ENCODE measurements at places on chromosomes 5 and 9.

DNA sequence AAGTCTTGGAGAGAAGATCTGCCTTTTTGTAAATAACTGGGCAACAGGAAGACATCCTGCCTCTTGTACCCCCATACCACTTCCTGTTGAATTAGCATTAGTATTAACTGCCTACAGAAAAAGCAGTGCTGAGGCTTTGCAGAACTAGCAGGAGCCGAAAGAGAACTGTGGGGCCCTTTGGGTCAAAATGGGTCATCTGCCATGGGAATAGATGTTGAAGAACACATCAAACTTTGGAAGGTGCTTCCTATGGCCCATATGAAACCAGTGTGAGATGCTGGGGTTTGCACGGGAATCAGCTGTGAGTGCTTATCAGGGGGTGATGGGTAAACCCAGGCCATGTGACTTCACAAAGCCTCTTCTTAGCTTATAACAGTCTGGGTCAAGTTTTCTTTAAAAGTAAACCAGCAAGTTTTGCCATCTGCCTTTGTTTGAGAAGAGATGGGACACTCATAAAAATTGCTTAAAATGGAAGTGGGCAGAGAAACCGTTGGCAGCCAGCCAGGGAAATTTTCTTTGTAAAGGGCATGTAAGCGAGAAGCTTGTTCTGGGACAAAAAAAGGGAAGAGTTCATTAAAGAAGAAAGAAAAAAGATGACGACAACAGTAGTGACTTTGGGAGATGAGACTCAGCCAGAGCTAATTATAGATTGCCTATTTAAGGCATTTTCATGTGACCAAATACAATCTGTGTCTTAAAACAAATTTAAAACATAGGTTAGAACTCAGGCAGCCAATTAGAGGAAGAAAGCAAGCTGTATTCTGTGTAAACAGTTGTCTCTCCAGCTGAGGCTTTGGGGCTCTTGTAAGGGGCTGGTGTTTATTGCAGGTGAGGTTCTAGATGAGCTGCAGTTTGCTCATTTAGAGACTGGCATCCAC, 4.4 kb downstream of the SLC25A25 start:
- DNase-seq: peak; percentile 37

DNA sequence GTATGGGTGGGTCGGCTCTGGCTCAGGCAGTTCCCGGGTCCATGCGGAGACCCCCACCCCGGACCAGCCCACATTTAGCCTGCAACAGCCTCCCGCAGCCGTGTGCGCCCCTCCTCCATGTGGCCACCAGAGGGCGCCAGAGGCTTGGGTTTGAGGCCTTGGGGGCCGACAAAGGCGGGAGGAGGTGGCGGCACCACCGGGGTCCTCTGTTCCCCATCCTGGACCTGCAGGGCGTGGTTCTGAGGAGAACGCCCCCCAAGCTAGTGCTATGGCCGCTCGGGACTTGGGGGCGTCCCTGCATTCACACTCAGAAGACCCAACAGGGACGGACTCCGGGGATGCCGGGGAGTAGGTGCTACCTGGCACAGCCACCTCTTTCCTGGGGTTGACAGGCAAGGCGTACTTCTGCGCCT, 16.5 kb downstream of the ASS1 start:
- peak; percentile 50 for DNase-seq

GRCh38 chr9:93260263-93261066, 76.5 kb downstream of the WNK2 start:
- no peak for DNase-seq

GRCh38 chr9:6680797-6681146, 35.2 kb upstream of the GLDC start:
- peak; percentile 37 for DNase-seq

DNA sequence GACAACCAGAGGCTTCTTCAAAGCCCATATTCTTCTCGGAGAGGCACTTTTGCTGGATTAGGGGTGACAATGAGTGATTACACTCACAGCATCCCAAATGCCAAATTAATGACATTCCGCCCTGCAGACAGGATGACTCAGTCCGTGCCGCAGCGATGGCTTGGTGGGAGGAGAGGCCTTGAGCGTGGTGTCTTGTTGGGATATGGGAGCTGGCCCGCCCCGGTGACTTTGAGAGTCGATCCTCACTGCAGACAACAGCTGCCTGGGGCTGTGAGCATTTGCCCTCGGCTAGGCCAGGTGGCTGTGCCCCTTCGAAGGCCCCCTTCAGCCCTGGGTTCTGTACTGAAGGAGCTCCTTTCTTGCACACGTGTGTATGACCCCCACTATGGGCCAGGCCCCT, 29.8 kb downstream of the OLFM1 start:
- no peak for DNase-seq

DNA sequence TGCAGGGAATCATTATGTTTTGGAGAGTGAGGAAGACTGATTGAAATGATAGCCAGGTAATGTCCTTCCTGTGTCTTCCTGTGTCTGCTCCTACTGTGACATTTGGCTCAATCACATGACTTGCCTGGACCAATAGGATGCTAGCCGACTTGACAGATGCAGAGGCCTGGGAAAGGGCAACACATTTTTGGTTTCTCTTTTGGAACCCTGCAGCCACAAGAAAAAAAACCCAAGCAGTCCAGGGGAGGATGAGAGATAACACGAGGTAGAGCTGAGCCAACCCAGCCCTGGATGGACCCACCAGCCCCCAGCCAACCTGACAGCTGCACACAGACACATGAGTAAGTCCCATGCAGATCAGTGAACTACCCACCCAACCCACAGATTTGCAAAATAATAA, 256.1 kb upstream of the SMARCA2 start:
- DNase-seq: no peak

DNA sequence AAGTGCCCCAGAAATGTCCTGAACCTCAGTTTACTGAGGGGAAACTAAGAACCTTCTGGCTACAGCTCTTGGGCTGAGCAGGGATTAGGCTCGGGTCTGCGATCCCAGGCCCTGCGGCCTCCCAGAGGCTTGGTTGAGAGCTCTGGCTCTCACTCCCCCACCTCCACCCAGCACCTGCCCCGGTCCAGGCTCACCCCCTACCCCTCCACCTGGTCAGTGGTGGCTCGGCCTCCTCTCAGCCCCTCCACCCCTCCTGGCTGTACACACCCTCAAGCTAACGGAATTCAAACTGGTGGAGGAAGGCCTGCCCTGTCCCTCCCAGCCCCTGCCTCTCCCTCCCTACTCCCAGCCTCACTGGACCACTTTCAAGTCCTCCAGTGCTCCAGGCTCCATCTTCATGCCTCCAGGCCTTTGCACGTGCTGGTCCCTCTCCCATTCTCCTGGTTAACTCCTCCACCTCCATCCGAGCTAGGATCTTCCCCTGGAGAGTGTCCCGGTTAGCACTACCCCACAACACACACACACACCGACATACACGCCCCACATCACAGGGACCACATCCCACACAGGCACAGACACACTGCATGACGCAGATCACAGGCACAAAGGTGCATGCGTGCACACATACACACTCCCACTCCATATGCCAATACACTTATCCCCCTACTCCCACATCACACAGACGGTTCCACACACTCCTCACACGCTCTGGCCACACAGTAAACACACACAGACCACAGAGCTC, 130.9 kb downstream of the C9orf50 start:
- DNase-seq: no peak

DNA sequence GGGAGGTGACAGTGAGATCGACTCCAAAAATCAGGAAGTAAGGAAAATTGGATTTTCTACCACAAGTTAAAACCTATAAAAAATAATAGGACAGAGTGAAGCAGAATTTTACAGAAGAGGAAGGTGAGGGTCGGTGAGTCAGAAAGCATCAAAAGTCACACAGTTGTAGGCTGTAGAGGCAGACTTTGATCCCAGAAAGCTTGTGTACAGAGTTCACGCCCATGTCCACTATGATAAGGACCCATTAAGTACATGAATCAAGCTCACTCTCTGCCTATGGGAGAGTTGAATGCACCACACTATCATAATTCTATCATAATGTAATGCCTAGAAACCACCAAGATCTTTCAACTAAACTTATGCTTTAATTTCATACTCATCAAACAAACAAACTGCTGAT, 291.2 kb downstream of the PRELID2 start:
- DNase-seq: no peak

DNA sequence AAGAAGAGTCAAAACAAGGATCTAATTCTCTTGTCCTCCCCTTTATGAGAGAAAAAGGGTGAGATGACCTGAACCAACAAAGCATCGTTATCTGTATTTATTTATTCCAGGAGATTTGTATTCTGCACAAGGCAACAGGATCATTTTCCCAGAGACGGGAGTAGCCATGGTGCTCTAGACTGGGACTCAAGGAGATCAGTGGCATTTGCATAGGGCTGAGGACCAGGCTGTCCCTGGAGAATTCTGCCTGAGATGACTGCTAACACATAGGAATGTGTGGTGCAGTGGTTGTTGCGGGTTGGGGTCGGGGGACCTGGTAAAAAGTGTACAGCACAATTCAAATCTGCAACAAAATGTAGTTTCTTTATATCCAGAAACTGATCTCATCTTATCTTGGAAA, 22.3 kb upstream of the ZNF474 start:
- DNase-seq: no peak

DNA sequence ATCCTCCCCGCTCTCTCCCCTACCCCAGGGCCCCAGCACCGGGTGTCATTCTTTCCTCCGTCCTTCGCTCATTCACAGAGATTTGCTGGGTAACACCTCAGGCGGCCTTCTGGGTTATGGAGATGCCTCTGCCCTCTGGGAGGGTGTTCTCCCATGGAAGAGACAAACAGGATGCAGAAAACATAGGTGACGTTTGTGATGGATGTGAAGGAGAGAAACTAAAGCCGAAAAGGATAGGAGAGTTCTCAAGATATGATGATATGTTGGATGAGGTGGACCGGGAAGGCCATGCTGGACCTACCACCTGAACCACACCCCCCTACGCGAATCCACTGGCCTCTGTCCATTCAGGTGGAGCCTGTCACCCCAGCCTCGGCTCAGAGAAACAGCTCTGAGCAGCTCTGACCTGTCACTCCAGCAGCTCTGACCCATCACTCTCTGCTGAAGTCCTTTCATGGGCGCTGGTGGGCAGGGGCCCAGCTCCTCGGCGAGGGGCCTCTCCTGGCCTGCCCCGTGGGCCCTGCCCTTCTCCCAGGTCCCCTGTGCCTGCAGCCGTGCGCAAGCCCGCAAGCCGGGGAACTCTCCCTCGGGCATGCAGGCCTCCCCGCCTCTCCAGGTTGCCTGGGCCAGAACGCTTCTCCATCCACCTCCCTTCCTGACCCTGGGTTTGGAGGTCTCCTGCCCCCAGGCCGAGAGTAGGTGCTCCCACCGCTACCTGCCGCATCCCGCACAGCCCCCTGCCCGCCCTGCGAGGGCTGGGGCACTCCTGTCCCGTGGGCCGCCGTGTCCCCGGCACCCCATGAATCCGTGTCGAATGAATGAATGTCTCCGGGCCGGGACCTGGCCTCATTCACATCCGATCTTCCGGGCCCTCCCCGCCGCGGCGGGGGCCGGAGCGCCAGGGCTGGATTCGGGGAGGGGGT, 717 bp upstream of the NCS1 start:
- no peak for DNase-seq

- DNase-seq: no peak
Measured at GRCh38 chr5:142275496-142275895, 49.3 kb downstream of the SPRY4 start.

DNA sequence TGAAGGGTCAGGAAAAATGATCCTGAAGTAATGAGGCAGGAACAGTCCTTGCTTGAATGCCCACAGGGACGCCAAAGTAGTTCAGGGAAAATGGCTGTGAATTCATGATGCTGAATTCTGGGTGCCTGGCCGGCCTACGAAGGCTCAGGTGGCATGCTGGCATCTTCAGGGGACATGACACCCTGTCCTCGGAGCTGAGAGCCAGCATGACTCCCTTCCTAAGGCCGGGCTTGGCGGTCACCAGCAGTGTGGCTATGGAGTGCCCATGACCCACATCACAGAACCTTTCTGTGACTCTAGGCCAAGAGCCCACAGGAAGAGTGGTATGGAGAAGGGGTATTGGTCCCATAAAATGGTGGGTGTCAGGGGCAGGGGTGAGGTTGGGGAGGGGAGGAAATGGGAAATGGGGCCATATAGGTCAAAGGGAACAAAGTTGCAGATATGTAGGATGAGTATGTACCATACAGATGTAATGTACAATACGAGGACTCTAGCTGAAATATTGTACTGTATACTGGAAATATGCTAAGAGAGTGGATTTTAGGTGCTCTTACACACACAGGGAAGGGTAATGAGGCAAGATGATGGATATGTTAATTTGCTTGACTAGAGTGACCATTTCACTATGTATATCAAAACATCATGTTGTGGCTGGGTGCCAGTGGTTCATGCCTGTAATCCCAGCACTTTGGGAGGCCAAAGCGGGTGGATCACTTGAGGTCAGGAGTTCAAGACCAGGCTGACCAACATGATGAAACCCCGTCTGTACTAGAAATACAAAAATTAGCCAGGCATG, 202.8 kb upstream of the KLF9 start:
- DNase-seq: no peak

- DNase-seq: no peak
Measured at GRCh38 chr5:142420561-142421227, 95.9 kb upstream of the SPRY4 start.

DNA sequence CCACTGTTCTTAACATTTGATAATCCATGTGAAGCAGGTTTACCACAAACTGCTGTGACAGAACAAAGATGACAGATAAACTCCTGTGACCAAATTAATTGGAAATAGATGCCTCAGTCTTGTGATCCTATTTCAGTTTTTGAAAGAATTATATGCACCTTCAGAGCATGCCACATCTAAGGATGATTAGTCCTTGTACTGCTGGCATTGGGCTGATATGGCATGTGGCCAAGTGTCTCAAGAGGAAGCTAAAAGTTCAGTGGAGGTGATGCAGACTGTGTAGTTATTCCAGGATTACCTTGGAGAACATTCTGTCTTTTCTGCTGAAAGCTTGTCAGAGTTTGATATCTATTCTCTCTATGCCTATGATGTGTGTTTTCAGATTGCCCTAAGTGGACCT, 314.4 kb upstream of the EFNA5 start:
- no peak for DNase-seq

DNA sequence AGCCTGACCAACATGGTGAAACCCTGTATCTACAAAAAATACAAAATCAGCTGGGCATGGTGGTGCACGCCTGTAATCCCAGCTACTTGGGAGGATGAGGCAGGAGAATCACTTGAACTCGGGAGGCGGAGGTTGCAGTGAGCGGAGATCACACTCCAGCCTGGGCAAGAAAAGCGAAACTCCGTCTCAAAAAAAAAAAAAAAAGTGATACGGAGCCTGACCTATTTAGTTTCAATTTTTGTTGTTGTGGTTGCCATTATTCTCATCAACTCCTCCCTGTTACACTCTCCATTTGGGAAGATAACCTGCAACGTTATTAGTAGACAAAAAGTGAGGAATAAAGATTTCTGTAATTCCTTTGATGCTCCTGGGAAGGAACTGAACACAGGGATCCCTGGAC, 1.3 kb downstream of the STOM start:
- no peak for DNase-seq

DNA sequence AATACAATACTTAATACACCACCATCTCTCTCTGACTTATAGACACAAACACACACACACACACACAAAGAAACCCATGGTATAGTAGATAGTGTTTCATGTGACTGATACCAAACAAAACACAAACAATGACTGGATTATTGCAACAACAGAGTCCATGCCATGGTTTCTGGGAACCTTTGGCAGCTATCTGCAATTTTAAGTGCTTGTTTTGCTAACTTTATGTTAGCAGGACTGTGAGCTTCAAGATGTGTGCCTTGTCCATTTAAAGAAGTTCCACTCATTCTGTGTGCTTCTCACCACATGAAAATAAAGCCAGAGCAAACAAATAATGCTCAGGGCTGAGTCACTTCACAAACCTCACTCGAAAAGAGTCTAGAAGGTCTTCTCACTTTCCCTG, 15.1 kb upstream of the LURAP1L start:
- no peak for DNase-seq

All from stimulated activated CD8-positive, alpha-beta memory T cell treated with anti-CD3 and anti-CD28 coated beads, Interleukin-15, amount 100 ng/mL, for 1 hour (primary cell).